ENCODE measurements at places on chromosomes 3 and 15.

DNA sequence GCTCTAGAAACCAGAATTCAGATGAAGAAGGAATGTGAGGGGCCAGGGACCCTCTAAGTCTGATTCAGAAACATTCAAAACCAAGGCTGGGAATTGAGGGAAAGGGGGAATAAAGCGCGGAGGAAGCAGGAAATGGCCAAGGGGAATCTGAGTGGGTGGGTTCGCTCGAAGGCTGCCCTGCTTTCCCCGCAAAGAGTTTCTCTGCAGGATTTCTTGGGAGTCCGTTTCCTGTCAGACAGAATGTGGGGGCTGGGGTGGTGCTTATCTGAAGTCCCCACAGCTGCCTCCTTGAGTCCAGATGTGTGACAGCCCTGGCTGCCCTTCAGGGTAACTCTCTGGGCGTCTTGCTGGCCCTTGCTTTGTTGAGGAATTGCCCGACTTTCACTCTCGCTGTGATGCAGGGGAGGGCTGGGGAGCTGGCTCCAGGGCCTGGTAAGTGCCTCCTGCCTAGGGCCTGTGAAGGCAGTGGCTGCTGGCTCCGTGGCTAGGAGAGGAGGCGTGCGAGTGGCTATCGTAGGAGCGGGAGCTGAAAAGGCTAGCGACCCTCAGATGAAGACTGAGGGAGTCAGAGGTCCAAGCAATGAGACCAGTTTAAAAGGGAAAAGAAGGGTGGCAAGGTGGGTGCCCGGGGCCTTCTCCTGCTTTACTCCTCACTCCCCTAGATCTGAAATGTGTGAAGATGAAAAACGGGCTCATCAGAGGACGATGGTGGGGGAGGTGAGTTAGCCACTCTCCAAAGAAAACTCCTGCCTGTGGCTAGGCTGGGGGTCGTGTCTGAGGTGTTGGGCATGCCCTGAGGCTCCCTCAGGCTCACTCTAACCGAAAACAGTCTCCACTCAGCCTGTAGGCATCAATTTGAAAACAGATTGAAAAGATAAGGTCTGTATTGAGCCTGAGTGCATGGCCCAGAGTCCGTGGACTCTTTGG is 143.9 kb upstream of the UMPS start:
- DNase-seq: no peak

DNA sequence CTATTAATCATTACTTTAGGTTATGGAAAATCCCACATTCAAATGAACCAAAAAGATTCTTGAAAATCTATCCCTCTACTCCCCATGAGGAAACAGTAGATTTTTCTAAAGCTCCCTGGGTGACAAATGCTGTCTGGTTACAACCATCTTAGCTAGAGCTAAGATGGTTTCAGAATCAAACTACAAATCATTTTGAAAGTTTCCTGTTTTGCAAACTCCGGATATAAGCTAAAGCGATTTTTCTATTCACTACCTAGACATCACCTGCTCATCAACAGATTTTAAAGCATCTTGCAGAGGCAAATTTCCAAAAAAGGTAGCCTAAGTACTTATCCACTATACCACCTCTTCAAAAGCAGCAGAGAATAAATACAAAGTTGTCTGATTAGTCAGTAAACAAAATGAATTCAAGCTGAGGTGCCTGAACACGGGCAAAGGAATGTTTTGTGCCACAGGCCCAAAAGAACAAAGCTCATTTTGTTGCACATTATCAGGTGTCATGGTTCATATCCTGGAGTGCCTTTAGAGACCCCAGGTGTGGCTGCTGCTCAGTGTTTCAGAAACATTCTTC is 204.9 kb downstream of the TNIK start:
- DNase-seq: no peak

DNA sequence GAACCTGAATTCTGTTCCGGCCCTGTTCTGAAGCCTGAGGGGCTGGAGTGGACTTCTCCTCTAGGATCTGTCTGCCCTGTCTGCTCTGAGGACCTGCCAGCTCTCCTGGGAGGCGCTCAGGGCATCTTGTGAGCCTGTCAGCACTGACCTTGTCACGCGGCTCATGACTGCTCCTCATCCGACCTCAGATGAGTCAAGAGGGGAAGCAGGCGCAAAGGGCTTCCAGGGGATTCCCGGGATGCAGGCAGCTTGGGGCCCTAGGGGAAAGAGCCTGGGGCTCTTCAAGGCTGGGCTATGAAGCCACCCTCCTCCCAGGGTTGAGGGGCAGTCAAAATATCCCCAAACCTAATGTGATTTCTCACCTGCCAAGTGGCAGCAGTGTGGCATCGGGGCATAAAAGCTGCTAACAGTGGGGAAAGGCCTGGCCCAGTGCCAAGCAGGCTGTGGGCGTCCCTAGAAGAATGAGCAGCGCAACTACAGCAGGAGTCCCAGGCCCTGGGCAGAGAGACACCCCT is 27.6 kb upstream of the ANKDD1A start:
- DNase-seq: peak; percentile 74

- DNase-seq: no peak
Measured at GRCh38 chr3:74351213-74351612, 263.2 kb downstream of the CNTN3 start.

- DNase-seq: peak; percentile 7
Measured at GRCh38 chr3:60756241-60757030, 494.8 kb downstream of the FHIT start.

DNA sequence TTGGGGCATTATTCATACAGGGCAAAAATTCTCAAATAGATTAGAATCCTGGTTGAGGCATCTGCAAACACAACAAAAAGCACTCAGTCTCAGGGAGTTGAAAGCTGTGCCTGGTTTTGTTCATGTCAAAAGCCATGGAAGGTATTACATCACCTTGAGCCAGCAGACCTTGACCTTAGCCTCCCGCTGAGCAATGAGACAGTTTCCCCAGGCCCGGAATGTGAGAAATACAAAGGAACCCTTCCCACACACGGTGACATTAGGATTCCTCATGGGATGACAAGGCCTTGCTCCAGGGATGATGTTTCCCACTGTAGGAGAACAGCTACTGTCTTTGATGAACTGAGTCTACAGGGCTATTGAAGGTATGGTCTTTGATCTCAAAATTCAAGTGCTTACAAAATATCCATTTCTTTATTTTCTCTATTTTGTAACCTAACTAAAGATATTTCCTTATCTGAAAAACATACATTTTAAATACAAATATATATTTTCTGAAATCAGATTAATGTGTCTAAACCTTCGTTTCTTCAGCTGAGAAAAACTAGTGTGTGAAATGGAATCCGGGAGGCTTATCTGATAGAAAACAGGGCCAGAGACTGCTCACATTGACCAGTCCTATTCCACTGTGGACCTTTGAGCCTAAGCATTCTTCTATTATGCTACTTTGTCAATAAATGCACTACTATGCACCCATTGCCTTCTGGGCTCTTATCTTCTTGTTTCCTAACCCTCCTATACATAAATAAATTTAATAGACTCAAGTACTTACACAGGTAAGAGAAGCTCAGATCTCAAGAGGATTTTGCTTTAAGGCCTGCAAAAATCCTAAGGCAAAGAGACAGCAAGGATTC is 298.2 kb downstream of the KBTBD8 start:
- DNase-seq: no peak

DNA sequence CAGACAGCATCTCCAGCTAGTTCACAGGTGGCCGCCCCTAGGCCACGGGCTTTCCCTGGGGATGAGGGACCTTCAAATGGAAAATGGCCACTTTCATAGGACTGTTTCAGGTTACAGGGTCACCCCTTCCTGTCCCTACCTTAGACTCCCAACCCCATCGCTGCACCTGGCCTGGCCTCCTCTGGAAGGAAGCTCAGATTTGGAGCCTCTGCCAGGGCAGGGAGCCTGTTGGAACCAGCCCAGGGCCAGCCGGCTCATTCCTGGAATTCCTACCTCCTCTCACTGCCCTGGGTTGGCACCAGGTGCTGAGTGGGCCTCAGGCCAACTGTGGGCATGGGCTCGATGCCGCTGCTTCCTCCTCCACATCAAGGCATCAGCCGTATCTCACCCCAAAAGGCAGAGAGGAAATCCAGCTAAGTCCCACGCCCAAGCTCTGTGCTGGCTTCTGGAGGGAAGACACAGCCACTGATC is 42.2 kb downstream of the KLHL25 start:
- no peak for DNase-seq

- no peak for DNase-seq
Measured at GRCh38 chr3:189949580-189949979, 171.1 kb downstream of the P3H2 start.

GRCh38 chr3:196969134-196969659 is 564 bp upstream of the PIGZ start:
- no peak for DNase-seq

All from fibroblast of gingiva (primary cell).